ENCODE measurements at places on chromosomes 4 and X.

- no peak for DNase-seq
These were observed 459.9 kb upstream of the GNPDA2 start for GRCh38 chr4:45186249-45186648.

- DNase-seq: no peak
These were observed 324.9 kb downstream of the NAF1 start for GRCh38 chr4:162841753-162842152.

DNA sequence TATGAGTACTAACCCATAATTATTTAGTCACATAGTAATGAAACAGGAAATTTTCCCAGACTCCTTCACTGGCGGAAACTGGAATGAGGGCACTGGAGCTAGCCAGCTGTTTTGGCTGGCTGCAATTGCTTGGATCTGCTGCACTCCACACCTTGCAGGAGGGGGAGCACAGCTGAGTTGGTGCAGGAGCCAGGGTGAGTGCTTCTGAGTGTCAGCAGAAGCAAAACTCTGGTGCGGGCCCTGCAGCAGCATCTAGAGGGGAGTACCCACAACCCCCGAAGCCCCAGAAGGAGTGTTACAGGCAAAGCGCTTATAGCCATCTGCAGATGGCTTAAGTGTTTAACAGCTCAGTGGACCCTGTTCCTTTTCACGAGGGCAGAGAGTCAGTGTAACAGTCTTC is 96.1 kb downstream of the RPA4 start:
- DNase-seq: no peak

DNA sequence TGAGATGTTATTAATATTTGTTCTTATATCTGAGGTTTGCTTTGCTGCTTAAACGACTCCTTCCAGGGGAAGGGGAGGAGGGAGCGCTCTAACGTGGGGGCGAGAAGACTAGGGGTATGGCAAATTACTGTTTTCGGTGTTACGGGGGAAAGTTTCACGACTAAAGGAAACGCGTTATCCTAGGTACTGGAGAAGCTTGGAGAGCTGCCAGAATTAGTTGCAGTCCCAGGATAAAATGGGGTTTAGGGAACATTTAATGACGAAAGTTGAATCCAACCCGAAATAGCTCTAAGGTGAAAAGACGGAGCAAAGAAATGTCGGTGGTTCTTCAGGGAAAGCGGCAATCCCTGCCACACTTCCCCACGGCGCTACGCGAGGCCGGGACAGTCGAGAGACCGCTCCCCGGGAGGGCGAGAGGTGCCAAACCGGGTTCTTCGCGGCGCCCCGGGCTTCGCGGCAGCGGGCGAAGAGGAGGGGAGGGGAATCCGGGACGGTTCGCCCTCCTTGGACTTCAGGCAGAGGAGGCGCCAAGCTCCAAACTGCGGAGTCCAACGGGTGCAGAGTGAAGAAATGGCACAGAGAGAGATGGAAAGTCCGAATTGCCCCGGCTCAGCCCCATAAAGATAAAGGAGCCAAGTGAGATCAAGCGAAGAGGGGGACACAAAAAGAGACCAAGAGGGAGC is 724 bp downstream of the THOC2 start:
- DNase-seq: no peak

DNA sequence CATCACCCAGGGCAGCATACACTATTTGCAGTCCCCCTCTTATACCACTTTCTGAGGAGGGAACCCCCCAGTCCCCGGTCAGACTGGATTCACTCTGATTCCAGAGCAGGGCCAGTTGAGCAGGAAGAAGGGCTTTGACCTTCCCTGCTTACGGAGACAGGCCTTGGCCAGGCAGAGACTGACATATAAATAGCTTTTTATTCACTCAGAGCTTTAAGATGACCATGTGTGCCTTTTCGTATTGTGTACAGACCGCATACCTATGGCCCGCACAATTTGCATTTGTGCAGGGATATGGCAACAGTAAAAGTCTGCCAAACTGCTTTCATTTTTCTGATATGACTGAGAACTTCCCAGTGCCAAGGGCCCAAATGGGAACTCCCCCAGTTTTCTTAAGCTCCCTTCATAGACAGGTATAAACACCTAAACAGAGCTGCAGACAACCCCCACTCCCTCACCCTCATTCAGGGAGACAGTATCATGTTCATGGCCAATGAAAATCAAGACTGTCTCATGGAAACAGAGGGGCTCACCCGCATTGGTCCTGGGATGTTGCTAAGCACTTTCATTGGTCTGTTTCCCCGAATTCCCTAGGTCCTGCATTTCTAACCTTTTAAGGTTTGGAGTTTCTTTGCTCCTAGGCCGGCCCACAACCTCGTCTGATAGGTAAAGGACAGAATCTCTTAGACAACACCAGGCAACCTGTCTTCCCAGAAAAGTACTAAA is 86.0 kb downstream of the RTL5 start:
- DNase-seq: no peak

GRCh38 chr4:5970381-5971077 is 47.7 kb downstream of the C4orf50 start:
- DNase-seq: no peak

- no peak for DNase-seq
These were observed 108.4 kb downstream of the ADRA2C start for GRCh38 chr4:3874525-3875110.

GRCh38 chr4:101103381-101104142 is 243.8 kb downstream of the PPP3CA start:
- DNase-seq: no peak

GRCh38 chrX:148501386-148502066 is 1.1 kb downstream of the AFF2 start:
- DNase-seq: peak; percentile 62

GRCh38 chr4:126591583-126591982 is 1041.2 kb upstream of the INTU start:
- DNase-seq: no peak

GRCh38 chr4:55518442-55518841 is 28.3 kb downstream of the CLOCK start:
- no peak for DNase-seq

DNA sequence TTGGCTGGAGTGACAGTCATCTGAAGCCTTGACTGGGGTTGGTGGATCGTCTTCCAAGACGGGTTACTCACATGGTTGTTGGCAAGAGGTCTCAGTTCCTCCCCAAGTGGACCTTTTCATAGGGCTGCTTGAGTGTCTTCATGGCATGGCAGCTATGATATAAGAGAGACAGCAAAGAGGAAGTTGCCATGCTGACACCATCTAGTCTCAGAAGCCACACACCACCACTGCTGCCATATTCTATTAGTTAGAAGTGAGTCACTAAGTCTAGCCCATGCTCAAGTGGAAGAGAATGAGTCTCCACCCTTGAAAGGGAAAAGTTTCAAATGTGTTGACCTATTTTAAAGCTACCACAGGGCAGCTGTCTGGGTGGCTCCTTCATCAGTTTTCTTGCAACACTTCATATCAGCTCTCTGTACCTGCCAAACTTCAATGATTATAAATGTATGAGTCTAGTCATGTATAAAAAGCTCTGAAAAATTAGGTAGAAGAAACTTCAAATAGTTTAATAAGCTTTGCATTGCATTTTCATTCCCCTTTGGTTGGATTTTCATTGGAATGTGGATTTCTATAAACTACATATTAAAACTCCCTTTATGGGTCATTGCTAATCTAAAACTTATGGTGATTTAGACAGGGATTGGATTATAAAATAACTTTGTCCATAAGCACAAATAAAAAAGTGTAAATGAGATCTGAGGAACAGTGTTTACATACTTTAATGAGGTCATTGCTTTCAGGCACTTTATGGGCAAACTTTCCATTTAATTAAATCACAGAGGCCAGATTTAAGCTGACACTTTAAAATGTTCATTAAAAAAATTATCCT is 68.0 kb upstream of the ATXN3L start:
- DNase-seq: no peak

- DNase-seq: no peak
These were observed 372.6 kb upstream of the TECRL start for GRCh38 chr4:64781737-64782326.

- DNase-seq: no peak
These were observed 585.6 kb downstream of the IL1RAPL1 start for GRCh38 chrX:29172880-29173279.

GRCh38 chr4:146222313-146222712 is 8.0 kb downstream of the REELD1 start:
- no peak for DNase-seq

DNA sequence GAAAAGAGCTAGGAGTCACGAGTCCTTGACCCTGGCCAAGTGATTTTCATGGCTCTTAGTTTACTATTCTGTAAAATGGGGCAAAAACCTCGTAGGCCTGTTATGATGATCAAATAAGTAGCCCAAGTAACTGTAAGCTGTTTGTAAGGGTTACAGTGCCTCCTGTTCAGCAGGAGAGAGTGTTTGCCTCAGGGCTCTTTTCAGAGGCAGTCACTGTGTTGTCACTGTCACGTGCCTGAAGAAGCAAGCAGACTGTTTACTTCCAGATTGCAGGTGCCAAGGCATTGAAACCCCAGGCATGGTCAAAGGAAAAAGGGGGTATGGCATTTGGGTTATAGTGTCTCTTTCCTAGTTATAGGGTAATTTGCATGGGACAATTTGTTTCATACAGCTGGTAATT is 4.5 kb downstream of the RAB39B start:
- no peak for DNase-seq

DNA sequence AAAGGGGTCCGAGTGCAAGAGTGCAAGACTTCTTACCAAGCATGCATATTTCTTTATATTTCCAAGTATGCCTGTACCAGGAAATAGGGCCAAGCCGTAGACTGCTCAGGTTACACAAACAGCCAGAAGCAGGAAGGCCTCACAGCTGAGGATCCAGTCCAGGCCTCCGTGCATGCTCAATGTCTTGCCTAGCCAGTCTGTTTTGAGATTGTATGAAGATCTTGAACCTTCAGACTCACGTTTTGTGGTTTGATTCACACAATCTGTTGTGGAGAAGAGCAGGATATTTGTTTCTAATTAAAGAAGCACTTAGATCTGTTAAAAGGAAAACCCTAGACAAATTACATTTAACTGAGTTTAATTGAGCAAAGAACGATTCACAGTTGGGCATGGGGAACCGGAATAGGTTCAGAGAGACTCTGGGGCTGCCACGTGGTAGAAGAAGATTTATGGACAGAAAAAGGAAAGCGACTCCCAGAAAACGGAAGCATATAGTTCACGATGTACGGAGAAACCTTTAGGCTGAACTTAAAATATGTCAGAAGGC is 1.2 kb downstream of the MGST2 start:
- peak; percentile 14 for DNase-seq

All from NCI-H1105 (cell line).